ENCODE measurements at places on chromosomes 1 and 21.
A peak's percentile ranks its signal among the peaks of the same experiment; 100 is the strongest.

GRCh38 chr1:38138498-38139233 lies 92.1 kb upstream of the POU3F1 start:
- H3K36me3 ChIP-seq: no peaks in the 10 kb centered on the region
- H3K4me1 ChIP-seq: peaks cover 21% of the 10 kb centered on the region
- H3K27me3 ChIP-seq: peaks cover 76% of the 10 kb centered on the region
- no peak for DNase-seq
- no peak overlapping the region for H3K4me3 ChIP-seq
- peak overlapping the region; percentile 15 for H3K27ac ChIP-seq

- peaks cover 7% of the 10 kb centered on the region for H3K4me1 ChIP-seq
- H3K36me3 ChIP-seq: peaks cover 31% of the 10 kb centered on the region
- no peak overlapping the region for H3K4me3 ChIP-seq
- no peak for DNase-seq
- H3K27ac ChIP-seq: no peak overlapping the region
- no peaks in the 10 kb centered on the region for H3K27me3 ChIP-seq
These were observed 91.6 kb upstream of the TTC39A start for GRCh38 chr1:51421964-51422363.

GRCh38 chr1:23168079-23168444 lies 594 bp downstream of the LUZP1 start:
- peak; percentile 66 for DNase-seq
- H3K27ac ChIP-seq: peak overlapping the region; percentile 95
- peaks cover 49% of the 10 kb centered on the region for H3K4me1 ChIP-seq
- H3K36me3 ChIP-seq: no peaks in the 10 kb centered on the region
- peak overlapping the region; percentile 73 for H3K4me3 ChIP-seq

GRCh38 chr1:236407059-236407458 lies 13.0 kb downstream of the EDARADD start:
- H3K27me3 ChIP-seq: no peaks in the 10 kb centered on the region
- H3K27ac ChIP-seq: no peak overlapping the region
- DNase-seq: no peak
- no peak overlapping the region for H3K4me3 ChIP-seq
- H3K4me1 ChIP-seq: no peaks in the 10 kb centered on the region
- H3K36me3 ChIP-seq: peaks cover 3% of the 10 kb centered on the region

- no peaks in the 10 kb centered on the region for H3K27me3 ChIP-seq
- no peak overlapping the region for H3K4me3 ChIP-seq
- no peak overlapping the region for H3K27ac ChIP-seq
- no peak for DNase-seq
These were observed 220.9 kb downstream of the FAF1 start for GRCh38 chr1:50739125-50739524.

DNA sequence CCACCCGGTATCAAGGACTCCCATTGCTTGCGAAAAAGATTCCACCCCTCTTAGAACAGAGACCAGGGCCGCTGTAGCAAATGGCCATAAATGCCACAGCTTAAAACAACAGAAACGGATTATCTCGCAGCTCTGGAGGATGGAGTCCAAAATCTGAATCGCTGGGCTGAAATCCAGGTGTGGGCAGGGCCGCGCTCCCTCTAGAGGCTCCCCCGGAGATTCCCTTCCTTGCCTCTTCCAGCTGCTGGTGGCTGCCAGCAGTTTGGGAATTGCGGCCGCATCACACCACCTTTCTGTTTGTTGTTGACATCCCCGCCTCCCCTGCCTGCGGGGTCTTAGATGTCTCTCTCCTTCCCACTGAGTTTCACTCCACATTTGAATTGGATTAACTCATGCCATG lies 15.6 kb downstream of the PDE9A start:
- H3K36me3 ChIP-seq: no peaks in the 10 kb centered on the region
- H3K27ac ChIP-seq: no peak overlapping the region
- no peaks in the 10 kb centered on the region for H3K27me3 ChIP-seq
